ENCODE measurements at places on chromosomes 13 and 19.
A peak's percentile ranks its signal among the peaks of the same experiment; 100 is the strongest.

DNA sequence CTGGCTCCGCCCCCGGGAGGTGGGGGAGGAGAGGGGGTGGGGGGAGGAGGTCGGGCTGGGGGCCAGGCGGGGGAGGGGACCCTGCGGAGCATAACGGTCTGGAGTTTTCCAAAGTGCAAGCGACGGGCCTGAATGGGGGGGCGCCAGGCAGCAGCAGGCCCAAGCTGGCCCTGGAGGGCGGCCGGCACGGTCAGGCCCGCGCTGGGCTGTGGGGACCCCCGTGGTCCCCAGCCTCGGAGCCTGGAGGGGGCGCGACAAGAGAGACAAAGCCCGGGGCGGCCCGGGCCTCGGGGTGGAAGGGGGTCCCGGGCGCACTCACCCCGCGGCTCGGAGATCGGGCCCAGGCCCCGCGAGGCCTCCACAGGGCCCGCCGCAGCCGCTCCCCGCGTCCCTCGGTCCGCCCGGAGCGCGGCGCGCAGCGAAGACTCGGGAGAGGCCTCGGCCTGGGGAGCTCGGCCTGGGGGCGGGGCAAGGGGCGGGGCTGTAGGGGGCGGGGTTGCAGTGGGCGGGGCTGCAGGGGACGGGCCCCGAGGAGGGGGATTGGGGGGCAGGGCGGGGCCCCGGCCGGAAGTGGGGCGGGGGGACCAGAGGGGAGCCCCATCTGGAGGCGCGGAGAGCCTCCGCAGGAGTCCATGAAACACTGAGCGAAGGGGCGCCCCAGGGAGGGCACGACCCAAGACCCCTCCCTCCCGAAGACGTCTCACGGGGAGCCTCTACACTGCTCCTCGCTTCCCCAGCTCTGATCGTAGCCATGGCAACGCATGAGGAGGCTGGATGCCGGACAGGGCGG, 47.6 kb downstream of the PTPRS start:
- DNase-seq, result peak; percentile 82

DNA sequence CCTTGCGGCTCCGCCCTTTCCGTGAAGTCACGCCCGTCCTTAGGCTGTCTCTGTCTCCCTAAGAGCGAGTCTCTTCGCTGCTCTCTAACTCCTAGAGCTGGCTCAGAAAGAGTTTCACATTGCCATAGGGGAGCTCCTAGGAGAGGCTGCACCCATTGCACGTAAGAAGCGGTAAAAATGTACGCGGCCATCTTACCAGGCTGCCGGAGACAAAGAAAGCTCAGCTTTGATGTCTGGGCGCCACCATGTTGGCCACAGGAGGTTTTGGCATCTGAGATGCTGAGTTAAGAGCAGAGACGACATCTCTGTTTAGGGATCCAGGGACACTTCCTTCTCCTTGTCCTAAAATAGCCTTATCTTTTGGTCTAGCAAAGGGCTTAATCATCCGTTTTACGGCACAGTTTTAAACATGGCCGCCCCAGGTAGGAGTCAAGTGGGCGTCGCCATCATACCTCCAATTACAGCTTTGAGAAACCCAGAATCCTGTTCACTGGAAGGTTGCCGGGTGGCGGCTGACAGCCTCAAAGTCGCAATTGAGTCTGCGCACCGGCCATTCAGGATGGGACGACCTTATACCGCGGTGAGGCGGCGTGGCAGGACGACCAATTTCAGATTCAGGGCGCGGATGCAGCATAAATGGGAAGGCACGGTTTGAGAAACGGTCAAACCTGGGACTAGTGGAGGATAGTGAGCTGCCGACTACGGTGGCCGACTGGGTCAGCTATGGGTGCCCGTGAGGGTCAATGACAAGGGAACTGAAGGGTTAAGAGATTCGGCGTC, at the start of gene ZNF793:
Gene ZNF793 (plus strand): TSS at position 553 of the 780 bp plus-strand sequence. CDS start 16,501 bp downstream, outside the sequence.
- peak; percentile 39 for DNase-seq

- DNase-seq, result peak; percentile 86
Measured at GRCh38 chr13:29621841-29622240, 26.4 kb upstream of the SLC7A1 start.

- no peak for DNase-seq
Measured at GRCh38 chr13:99144306-99144705, 56.3 kb upstream of the UBAC2 start.

DNA sequence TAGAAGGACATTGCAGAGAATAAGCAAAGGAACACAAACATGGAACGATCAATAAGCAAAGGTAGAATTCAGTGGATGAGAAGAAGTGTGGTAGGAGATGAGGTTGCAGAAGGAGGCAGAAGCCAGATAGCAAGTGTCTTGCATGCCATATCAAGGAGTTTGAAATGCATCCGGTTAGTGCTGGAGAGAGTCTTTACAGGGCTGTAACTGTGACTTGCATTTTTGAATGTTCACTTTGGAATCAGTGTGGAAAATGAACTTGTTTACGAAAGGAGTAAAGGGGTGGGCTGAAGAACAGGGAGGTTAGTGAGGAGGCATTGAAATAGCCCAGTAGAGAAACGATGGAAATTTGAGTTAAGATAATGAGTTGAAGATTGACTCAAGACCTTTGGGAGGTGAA, 90.7 kb upstream of the MBNL2 start:
- DNase-seq, result no peak

GRCh38 chr13:93226065-93226622, 463 bp upstream of the GPC6 start:
- no peak for DNase-seq

DNA sequence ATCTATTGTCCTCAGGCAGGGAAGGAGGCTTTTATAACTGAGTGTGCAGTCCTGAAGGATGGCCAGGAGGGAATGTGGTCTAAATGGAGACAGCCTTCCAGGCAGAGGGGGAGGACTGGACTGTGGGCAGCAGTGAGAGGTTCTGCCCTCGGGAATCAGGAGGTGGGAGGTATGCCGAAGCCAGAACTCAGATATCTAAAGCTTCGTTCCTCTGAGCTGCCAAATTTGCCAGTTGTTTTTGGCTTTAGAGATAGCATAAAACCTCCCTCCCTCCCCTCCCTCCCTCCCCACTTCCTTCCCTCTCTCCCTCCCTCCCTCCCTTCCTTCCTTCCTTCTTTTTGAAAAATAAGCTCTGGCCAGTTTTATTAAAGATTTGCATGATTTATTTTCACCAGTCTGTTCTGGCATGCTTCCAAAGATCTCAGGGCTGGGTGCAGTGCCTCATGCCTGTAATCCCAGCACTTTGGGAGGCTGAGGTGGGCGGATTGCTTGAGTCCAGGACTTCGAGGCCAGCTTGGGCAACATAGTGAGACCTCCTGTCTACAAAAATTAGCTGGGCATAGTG, 2.4 kb downstream of the MEDAG start:
- peak; percentile 27 for DNase-seq

DNA sequence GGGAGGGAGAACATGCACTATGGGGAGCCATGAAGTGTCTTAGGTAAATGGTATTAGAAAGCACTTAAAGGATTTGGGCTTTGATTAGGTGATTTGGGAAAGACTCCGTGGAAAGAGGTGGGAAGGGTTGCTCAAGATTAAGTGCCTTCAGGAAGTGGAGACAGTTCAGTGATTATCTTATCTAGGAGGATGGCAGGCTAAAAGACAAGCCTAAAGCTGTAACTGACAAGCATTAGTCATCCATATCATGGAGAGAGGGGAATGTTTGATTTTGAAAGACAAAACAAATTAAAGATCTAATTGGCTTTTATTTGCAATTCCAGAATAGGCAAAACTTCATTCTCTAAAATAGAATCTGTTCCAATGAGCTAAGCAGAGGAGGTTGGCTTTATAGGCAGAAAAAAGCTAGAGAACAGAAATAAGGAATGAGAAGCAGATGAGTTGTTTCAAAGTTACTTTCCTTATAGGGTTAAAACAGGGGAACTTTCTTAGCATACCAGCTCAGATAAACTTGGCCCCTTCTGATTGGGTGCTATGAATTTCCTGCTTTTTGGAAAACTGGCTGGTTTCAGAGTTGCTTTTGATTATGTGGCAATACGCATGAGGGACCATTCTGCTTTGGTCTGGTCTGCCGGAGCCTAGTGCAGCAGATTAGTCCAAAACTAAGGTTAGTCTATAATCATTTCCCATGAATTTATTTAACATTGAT, 1.8 kb upstream of the DIAPH3 start:
- DNase-seq, result peak; percentile 82

DNA sequence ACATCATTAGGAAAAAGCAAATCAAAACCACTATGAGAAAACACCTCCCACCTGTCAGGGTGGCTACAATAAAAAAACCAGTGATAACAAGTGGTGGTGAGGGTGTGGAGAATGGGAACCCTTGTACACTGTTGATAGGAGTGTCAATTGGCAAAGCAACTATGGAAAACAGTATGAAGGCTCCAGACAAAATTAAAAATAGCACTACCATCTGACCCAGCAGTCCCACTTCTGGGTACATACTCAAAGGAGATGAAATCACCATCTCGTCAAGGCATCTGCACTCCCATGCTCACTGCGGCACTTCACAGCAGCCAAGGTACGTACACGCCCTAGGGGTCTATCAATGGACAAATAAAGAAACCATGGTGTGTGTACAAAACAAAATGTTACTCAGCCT, 715.1 kb downstream of the UQCRFS1 start:
- no peak for DNase-seq

DNA sequence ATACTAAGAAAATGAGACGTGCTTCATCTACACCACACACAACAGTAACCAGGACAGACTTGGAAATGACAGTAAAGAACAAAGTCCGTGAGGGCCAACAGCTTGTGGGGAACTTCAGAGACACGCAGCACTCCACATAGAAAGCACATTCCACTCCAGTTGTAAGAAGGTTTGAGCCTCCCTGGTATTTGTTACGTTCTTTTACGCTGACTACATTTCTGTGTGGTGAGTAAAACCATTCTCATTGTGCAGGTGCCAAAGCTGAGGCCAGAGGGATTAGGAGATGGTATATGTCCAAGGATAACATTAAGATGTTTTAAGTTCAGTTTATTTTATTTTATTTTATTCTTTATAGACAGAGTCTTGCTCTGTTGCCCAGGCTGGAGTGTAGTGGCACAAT, 1189.9 kb downstream of the UQCRFS1 start:
- DNase-seq, result peak; percentile 59

DNA sequence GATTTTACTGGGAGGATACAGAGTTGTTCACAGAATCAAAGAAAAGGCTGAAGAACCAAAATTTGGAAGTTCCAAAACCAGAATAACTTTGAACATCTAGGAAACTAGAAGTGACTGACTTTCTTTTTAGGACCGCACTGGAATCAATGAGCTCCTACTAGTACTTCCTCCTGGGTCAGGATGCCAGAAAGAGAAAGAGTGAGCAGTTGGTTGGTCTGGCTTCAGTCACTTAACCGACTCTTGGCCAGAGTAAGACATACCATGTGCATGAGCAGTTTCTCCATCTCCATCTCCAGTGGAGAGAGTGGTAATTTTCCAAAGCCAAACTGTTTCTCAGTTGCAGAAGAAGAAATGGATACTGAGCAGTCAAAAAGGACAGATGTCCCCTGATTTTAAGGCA, 27.1 kb upstream of the MTUS2 start:
- DNase-seq, result peak; percentile 74

- no peak for DNase-seq
Measured at GRCh38 chr19:55376241-55376933, at the start of gene TMEM190. TSS of gene TMEM190 (plus strand) at chr19:55376826. CDS start at chr19:55376854, 28 bp downstream.

- no peak for DNase-seq
Measured at GRCh38 chr13:92101801-92102200, 703.4 kb downstream of the GPC5 start.

GRCh38 chr19:5479958-5480357, 24.7 kb downstream of the ZNRF4 start:
- no peak for DNase-seq

GRCh38 chr13:74090397-74090796, 43.8 kb downstream of the KLF12 start:
- no peak for DNase-seq

Data from fibroblast of skin of back (primary cell).